H4 (cell line): ENCODE measurements at places on chromosomes 7 and 10. TPM values are rescaled to one million over a fixed set of nuclear protein-coding genes. Genes with fewer than 3 reads are reported as not detected.

GRCh38 chr10:77405771-77406241 lies 231.8 kb downstream of the KCNMA1 start:
- peak; percentile 93 for DNase-seq

GRCh38 chr7:134630893-134631292 lies 15.8 kb upstream of the BPGM start:
- DNase-seq = no peak

GRCh38 chr10:47330804-47331203 lies 8.6 kb downstream of the GDF2 start:
- DNase-seq = no peak

DNA sequence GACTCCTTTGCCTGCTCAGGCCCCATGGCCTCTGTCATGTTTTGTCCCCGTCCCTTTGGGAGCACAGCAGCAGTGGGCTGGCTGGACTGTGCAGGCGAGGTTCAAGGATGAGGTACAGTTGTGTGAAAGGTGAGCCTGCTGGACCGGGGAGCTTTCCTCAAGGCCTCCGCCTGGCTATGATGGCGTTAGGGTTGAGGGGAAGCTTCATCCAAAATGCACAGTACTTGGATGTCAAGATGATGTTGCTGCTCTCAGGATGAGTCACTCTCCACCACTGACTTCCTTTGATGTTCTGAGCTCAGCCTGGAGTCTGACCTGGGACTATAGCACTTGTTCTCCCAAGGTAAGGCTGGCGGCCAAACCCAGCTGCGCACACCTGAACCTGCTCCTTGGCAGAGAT lies 152.7 kb upstream of the SHH start:
- DNase-seq = no peak

DNA sequence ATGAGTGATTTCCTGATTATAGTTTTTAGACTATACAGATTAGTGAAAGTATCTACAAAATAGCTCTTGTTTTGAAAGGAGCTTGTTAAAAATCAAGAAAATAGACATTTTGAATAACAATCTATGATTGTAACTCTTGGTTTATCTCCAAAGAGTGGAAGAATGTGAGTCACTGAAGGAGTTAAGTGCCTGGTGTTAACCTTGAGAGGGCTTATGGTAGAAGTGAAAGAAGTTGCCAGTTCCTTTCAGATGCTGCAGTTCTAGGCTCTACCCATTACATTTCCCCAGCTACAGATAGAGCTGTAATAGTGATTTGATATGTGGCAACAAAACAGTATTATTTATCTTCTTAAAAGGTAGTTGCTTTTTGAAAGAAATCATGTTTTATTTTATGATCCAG lies 12.7 kb downstream of the NRBF2 start:
- DNase-seq = no peak

DNA sequence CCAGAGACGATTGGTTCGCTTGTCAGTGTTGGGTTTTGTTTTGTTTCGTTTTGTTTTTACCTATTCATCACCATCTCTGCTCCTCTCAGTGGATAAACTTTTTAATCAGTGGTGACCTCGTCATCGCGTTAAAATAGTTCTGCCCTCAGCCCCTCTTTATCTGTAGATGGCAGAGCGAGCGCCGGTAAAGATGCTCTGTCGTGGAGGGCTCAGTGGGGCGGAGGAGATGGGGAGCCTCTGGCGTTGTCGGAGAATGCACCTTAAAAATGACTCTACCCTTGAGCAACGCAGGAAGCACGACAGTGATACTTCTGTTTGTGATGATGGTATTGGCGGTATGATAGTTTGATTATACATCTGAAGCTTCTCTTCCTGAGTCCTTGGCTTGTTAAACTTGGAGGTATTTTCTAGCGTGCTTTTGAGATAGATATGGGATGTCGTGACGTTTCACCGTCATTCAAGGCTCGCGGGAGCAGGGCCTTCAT lies 554 bp downstream of the CSGALNACT2 start:
- DNase-seq = no peak

DNA sequence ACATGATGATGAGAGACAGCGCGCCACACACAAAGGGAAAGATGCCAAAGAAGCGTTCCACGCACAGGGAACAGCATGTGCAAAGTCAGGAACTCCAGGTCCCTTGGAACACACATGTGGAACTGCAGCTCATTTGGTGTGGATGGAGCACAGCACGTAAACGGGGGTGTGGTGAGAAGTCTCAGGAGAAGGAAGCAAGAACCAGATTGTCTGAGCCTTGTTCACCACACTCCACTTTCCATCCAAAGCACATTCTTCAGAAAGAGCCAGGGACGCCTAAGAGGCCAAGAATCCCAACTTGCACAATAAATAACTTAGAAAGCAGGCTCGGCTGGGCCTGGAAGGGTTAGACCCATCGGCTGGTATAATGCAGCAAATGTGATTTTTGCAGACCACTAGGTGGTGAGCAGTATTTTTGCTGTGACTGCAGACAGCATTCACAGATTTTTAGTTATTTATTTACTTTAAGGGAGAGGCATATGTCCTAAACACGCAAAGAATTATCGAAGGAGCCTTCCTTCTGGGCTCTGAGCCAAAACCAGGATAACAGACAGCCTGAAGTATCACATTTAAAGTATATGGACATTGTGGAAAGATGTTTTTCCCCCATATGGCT lies 27.9 kb upstream of the ASCC1 start:
- peak; percentile 81 for DNase-seq

GRCh38 chr7:46607176-46607575 lies 686.1 kb upstream of the IGFBP3 start:
- no peak for DNase-seq

DNA sequence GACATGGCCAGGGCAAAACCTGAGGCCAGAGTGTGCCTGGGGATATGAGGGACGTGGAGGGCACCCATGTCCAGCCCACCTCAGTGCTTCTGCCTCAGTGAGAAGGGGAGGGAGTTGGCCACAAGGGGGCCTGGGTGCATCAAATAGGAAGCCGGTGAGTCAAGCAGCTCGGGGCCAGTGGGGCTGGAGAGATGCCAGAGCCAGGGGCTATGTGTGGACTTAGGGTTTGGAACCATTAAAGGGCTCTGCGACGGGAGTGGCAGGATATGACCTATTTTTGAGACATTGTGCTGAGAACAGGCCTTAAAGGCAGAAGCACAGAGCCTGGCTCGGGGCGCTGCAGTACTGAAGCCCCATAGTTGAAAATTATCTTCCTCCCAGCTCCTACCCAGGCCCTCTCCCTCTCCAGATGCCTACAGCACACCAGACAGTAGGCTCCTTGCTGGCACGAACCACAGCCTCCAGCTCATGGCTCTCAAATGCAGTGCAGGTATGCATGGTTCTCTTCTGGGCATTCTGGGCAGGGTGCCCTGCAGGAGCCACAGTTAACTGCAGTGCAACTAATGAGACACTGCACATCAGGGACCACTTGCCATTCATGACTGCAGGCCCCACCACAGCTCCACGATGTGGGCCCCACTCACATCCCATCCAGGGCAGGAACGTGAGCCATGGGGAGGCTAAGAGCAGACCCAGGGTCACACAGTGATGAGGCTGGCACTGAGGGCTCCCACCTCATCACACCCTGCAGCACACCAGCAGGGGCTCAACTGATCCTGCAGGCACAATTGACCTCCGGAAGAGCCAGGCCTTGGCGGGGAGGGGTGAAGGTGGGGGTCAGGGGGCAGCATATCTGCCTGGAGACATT lies 7.2 kb upstream of the PGAM2 start:
- peak; percentile 88 for DNase-seq

DNAJB12 gene
- 18.1 and 22.1 TPM in 2 replicates for total RNA-seq

PRF1 gene
- not detected in 2 replicates for total RNA-seq

ZC3HAV1L gene
- total RNA-seq = 0.29 and 2.4 TPM in 2 replicates
